ENCODE measurements at places on chromosomes 11 and 22.

- no peak for ATAC-seq
These were observed 66.1 kb upstream of the ARHGAP20 start for GRCh38 chr11:110778343-110778742.

DNA sequence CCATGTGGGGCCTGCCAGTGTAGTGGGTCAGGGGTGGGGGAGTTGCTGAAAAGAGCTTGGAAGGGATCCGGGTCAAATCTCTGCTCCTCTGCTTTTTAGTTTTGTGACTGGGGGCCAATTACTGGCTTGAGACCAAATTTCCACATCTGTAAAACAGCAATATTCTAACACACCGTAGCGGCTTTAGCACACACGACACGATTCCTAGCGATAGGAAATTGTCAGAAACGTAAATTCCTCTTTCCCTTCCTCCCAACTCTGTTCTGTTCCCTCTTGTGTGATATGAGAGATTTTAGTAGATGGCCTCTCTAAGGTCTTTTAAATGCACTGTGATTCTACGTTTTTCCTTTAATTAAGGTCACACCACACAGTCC is 71.9 kb downstream of the MICAL2 start:
- no peak for ATAC-seq

DNA sequence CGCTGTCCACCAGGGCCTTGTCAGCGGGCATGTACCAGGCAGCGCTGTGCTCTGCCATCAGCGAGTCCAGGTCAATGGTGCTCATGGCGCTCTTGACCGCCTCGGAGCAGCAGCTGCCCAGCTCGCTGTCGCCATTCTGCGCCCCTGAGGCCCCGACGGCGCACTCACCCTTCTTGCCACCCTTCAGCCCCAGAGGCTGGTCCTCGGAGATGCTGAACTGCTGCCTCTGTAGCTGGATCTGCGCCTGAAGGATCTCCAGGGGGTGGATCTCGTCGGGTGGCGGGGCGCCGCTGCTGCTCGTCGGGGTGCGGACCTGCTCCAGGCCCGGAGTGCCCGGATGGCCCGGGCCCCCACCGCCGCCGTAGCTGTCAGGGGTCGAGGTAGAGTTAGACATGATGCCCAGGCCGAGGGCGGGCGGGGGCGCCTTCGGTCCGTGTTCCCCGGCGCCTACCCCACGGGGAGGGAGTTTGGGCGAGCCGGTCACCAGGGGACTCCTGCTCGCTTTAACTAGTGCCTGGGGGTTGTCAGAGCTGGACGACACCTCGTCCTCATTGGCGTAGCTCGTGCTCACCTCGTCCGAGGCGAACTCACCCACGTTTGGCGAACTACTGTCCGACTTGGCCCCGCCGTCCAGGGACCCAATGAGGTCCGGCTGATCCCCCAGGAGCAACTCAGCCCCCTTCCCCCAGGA is 4.6 kb downstream of the MN1 start:
- ATAC-seq: no peak

GRCh38 chr11:128715691-128716561 is 22.1 kb downstream of the FLI1 start:
- peak; percentile 41 for ATAC-seq

GRCh38 chr22:19760951-19761724 is 560 bp downstream of the TBX1 start:
- ATAC-seq: no peak

DNA sequence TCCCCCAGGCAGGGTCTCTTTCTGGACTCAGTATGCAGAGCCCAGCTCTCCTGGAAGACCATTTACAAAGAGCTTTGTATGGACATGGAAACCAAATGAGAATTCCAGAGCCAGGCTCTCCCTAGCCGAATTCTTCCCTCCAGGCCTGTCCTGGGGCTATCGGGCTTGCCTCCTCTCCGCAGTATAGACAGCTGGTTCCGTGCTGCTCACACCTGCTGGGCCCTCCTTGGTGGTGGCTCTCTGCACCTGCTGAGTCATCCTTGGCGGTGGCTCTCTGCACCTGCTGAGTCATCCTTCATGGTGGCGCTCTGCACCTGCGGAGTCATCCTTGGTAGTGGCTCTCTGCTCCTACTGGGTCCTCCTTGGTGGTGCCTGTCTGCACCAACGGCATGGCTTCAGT is 743.5 kb downstream of the BRD1 start:
- ATAC-seq: no peak

DNA sequence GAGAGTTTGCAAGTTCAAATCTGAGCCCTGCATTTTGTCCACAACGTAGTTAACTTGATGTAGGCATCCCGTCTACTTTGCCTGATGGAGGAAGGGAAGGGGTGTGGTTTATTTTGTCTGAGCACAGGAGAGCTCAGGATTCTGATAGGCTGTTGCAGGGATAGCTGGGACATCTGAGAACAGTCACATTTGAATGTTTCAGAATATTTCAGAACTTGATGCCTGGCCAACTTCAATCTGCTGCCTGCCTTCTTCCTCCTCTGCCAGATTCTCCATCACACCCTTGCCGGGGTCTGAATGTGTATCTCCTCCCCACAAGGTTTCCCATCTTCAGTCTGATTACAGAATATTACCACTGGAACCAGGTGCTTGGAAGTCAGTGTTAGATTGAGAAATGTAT is 51.6 kb downstream of the NTM start:
- no peak for ATAC-seq

- no peak for ATAC-seq
These were observed 713.9 kb upstream of the CCDC179 start for GRCh38 chr11:23574149-23574548.

- ATAC-seq: no peak
These were observed 11.5 kb downstream of the CCDC117 start for GRCh38 chr22:28783786-28784671.

All from SK-N-SH treated with all-trans-retinoic acid at 6 μM for 48 hours (cell line).